Upper lobe of left lung (tissue), 6 donors: ENCODE measurements at places on chromosomes 1 and 21. TPM values are rescaled to one million over a fixed set of nuclear protein-coding genes. Genes with fewer than 3 reads are reported as not detected.

GRCh38 chr21:34302521-34302920, 61.3 kb upstream of the KCNE2 start:
- no peak for DNase-seq

LCK gene
- 5.1 TPM for total RNA-seq

DNA sequence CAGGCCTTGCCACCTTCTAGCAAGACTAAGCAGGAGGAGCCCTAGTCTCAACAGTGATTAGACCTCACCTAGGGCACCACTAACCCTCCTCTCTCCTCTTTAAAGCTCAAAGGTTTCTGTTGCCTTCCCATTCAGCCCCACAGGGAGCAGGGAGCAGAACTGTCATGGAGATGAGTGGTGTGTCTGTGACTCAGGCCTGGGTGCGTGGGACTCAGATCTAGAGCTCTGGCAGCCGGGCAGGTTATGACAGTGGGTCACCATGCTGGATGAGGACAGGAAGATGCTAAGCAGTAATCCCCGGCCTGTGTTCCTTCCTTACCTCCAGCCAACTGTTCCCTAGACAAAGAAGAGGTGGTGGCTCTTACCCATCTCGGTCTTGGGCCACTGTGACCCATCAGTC, 60.1 kb upstream of the COA6 start:
- DNase-seq: no peak

DNA sequence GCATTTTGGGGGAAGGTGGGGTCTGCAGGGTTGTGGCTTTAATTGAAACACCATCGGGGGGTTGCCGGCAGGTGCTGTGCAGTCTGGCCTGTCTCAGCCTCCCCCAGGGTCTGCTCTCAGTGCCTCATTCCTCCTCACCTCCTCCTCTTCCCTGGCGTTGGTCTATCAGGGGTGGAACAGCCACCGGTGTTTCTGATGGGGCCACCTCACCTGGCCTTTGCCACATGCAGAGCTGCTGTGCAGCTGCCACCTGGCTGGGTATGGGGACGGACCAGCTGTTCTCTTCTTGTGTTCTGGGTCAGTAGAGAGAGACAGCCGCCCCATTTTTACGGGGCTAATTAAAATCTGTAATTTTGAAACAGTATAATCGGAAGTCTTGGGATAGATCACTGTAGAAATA, 53.9 kb downstream of the SPSB1 start:
- no peak for DNase-seq

DNA sequence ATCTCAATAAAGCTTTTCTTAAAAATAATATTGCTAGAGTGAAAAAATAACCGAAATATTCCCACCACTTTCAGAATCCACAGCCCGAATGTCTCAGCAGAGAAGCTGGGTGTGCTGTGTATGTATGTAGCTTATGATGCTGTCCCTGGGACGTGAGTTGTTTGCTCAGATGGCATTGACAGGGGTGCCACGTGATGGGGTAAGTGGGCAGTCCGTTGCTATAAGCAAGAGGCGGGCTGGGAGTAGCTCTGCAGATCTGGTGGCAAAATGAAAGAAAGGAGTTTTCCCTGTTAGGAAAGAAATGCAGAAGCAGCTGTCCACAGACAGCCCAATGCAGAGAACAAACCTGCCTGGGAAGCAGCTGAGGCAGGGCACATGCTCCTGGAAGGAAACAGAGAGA, 3.8 kb upstream of the FAM20B start:
- no peak for DNase-seq

DNA sequence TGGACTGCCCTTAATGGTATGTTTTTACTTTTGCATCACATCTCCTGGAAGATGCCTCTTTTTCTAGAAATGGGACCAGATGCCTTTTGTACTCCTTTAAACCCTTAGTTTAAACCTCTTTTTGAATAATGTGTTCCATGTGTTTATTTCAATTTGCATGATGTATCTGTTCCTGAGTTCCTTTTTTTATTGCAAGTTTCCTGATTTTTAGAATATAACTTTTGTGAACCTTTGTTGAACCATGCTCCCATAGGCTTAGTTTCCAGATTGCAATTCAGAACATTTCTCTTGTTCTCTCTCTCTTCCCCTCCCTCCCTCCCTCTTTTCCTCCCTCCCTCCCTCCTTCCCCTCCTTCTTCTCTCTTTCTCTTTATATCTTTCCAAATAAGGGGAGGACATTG, 81.9 kb downstream of the RGL1 start:
- no peak for DNase-seq

CD5L gene
- total RNA-seq: 2.4 TPM

GPR25 gene
- total RNA-seq: not detected

DNA sequence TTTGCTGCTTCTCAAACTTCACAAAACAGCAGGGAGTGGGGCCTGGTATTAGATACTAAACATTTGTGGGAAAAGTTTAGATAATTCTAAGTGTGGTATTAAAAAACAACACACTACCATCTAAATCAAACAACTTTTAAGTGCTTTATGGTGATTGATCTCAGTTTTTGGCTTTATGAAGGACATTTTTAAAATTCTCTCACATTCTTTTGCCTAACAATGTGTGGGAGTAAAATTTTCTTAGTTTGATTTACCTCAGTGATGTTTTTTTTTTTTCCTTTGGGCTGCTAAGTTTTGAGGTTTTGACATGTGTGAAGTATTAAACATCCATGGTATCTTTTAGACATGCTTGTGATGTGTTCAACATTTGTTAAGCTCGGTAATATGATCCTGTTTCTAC, 116.2 kb downstream of the DISP1 start:
- no peak for DNase-seq
